Left hindlimb (tissue), 1 donor: ENCODE measurements at places on chromosomes 1 and 21.

DNA sequence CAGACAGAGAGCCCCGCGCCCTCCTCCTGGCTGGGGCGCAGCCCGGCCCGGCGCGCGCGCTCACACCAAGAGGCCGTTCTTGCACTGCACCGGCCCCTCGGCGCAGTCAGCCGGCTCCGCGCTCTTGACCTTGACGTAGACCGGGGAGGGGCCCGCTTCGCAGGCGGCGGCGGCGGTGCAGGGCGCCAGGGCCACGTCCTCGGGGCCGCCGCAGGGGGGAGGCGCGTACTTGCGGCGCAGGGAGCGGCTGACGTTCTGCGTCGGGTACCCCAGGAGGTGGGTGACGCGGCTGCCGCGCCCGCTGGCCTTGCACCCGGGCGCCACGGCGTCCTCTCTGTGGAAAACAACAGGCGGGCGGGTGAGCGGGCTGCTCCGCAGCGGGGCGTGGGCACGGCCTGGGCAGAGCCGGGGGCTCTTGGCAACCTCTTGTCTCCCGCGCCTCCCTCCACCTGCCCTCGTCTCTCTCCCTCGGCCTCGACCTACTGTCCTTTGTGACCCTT is 7.7 kb downstream of the VSIG8 start:
- DNase-seq, result peak; percentile 91

DNA sequence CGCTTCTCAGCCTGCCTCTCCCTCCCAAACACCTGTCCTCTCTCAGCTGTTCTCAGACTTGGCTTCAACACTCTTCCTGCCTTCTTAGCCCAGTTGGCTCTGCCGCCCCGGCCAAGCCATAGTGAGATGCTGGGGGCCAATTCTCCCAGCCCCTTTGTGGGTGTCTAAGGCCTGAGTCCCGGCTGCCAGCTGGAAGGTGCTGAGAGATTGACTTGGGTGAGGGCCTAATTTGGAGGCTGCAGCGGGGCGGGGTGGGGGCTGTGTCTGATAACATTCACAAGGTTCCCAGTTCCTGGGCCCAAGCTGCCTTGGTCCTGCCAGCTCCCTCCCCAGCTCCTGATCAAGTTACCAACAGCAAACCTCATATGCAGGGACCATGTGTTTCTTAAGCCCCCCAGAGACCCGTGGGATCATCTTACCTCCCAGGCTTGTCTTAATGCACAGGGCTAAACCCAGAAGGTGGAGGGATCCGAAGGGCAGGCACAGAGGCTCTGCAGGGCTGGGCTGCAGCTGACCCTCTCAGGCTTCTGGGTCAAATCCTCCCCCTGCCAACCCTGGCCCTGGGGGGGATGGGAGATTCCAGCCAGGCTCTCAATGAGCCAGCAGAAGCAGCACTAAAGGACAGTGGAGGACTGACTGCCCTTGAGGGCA is 9.8 kb downstream of the INKA2 start:
- peak; percentile 75 for DNase-seq

DNA sequence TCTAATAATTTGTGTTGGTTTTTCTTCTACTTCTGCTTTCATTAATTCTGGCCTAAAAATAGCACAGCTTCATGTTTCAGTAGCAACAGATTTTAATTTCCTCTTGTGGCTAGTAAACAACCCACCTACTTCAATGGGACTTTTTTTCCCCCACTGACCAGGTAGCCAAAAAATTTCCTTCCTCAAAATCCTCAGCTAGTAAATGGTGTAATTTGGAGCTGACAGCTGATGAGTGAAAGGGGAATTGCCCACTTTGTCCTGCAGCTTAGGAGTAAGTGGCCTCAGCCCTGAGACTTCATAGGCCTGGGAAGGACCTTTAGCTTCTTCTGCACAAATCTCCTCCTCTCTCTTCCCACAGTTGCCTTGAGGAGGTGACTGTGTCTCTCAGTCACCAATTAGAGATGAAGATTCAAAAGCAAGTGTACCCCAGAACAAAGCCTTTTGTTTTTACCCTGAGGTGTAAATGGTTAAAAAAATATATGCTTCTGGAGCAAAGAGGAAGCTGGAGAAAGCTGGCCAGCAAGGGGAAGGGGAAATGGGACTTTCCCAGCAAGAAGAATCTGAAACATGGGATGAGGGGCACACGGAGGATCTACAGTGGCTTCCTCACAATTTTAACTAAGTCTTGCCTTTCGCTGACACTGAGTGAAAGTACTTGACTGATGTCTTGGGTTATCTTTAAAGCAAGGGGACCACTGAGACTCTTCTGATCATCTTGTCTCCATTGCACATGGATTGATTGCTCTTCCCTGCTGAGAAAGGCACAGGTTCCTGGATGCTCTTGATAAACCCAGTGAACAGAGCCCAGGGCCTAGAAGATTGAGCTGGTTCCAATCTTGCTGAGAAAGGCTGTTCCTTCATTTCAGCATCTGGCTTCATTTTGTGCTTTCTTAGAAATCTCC is 35.8 kb upstream of the VCAM1 start:
- DNase-seq, result no peak

GRCh38 chr1:20962576-20963258 is 175.6 kb upstream of the HP1BP3 start:
- no peak for DNase-seq

GRCh38 chr1:97906567-97907241 is 14.1 kb downstream of the DPYD start:
- DNase-seq, result no peak

DNA sequence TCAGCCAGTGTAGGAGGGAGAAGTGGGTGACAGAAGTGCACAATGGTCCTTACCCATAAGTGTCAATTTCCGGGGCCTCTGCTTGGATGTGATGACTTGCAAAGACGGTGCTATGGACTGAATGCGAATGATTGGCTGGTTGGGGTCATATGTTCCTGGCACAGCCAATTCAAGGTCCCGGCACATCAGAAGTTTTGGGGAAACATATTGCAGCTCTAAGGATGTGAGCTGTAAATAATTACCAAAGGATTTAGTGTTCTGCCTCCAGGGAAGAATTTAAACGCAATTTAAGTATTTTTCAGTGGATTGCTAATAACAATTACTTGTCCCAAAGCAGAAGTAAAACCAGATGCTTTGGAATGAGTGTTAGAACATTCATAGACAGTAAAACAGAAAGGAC is 26.9 kb upstream of the EXOSC10 start:
- no peak for DNase-seq

DNA sequence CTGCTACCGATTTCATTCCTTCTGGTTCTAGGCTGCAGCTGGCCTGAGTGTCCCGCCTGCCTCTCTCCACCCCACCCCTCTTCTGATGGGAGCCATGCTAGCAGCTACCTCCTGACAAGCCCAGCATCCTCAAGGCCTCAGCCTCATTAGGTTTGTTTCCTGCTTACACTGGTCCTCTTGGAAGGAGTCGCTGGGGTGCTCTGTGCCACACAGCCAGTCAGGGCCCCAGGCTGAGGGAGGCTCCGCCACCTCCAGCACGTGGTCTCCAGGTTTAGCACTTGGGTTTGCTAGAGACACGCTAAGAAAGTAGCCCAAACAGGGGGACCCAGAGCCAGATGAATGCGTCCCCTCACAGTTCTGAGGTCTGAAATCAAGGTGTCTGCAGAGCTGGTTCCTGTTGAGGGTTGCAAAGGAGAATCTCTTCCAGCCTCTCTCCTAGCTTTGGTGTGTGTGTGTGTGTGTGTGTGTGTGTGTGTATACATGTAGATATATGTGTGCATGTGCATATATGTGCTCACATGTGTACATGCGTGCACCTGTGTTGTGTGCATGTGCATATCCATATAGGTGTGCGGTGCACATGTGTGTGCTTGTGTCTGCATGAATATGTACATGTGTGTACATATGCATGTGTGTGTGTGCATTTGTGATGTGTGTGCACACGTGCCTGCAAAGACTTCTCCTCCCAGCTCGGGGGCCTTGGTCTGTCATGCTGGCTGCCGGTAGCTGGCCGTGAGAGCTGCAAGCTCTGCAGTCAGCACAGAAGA is 301.1 kb upstream of the AJAP1 start:
- no peak for DNase-seq

DNA sequence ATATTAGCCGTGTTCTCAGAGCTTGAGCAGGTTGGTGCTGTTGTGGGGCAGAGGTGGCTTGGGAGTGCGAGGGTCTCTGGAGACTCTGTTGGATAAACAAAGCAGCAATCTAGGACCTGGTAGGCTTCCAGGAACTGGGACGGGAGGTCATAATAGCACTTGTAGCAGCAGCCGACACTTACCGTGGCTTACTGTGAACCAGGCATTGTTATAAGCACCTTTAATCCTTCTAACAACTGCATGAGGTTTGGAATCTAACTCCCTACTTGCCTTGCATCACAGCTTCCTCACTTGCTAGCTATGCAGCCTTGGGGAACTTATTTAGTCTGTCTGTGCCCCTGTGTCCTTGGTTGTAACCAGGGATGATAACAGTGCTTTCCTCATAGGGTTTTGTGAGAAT is 94.9 kb downstream of the NAV1 start:
- no peak for DNase-seq

DNA sequence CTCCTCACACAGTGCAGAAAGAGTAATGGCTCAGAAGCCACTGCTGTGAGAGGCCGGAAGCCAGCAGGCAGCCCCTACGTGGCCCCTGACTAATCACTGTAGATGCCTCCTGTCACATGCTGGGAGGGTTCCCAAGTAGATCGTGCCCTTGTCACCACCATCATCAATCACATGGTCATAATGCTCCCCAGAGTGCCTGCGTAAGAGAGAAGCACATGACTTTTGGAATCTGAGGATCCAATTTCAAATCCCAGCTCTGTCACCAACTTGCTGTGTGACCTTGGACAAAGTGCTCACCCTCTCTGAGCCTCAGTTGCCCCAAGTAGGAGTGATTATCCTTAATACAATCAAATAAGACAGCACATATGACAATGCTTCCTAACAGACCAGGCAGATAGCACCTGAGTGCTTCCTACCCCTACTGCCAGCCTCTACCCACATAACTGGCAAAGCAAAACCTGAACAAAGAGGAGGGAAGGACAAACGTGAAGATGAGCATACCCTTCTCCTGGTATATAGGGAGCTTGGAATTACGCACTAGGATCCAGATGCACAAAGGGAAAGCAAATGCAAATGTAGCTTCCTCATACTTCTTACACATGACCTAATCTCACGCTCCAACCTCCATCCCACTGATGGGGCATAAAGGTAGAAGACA is 65.7 kb downstream of the SDC3 start:
- no peak for DNase-seq

DNA sequence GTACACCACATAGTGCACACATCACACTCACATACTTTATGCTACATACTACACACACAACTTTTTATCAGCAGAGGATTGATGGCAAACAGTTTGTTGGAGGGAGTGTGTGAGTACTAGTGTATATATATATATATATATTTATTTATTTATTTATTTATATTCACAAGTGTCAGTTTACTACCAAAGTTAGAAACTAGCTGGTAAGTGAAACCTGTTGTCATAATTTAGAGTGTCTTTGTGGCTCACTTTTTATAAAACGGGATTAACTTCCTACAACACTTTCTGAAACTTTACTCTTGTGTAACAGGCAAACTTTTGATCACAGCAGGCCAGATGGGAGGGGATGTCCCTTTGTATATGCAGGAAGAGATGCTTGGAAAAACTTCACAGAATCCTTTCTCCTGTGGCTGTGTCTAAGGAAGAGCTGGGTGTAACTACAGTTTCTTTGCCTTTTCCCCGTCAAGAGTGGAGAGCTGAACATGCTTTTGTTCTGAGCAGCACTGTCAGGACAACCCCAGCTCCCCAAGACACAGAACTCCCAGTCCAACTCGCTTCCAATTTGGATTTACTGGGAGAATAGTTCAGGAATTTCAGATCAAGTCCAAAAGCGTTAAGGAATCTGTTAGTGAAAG is 1.9 kb upstream of the SAMD13 start:
- DNase-seq, result peak; percentile 32

GRCh38 chr1:26945728-26946127 is 14.5 kb downstream of the KDF1 start:
- no peak for DNase-seq

DNA sequence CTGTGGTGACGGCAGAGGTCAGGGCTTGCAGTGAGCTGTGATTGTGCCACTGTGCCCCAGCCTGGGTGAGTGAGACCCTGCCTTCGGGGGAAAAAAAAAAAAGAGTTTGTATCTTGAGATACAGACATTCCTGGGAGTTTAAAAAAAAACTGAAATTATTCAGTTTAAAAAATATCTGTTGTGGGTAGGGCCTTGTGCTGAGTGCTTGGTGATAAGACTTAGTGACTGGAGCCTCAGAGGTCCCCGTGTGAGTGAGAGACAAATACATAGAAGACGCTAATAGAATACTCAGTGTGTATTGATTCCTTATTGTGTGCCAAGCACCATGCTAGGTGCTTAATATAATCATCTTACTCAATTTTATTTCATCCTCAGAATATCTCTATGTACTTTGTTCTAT is 22.7 kb downstream of the DDI2 start:
- DNase-seq, result no peak

DNA sequence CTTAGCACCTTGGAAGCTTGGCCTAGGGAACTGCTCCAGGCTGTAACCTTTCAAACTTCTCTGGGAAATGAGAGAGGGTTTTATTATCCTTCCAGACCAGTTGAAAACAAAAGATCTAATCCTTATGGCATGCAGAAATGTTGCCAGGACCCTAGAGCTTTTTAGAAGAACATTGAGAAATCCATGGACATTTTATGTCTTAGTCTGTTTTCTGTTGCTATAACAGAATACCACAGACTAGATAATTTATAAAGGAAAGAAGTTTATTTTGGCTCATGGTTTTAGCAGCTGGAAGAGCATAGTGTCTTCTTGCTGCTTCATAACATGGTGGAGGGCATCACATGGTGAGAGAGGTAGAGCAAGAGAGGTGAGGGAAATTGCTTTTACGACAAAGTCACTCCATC is 25.8 kb downstream of the OSBPL9 start:
- no peak for DNase-seq

DNA sequence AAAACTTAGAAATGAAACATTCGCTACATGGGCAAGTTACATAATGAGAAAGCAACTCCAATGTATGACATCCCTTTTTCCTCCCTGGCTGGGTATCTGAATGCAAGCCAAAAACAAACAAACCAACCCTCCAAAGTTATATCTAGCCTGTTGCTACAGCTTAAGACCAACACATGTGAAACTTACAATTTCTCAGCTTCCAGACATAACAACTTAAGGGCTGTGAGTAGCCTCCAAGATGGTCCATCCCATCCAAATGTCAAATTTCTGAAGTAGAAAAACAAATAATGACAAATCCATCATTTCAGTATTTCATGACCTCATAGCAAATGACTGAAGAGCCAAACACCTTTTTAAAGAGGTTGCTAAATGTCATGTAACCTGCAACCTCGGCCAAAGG is 19.9 kb downstream of the SETD4 start:
- DNase-seq, result no peak

- peak; percentile 55 for DNase-seq
Measured at GRCh38 chr1:17661546-17662157, 93.5 kb upstream of the ACTL8 start.
